Lung (tissue), 17 donors: ENCODE measurements at places on chromosomes 2 and 18.

DNA sequence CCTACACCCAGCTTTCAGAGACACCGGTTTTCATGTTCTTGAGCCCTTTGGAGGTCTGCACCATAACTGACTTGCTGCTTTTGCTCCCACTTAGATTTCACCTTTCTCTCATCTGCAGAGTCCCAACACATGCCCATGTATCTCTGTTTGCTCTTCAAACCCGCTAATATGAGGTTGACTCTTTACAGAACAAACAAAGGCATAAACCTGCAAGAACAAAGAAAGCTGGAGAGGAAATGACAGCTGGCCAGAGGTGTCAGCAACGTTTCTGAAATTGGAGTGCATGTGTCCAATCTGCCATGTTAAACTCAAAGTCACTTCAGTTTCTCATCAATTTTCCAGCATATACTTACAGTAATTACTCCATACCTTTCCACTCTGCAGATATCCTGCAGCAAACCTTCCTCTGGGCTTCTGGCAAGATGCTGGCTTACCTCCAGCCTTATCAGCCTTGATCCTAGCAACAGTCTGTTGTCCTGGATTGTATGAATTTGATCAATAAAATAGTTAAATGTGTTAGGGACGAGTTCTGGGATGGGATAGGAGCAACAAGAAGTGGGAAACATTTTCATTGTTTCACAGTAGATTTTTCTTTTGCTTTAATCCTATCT, 157.4 kb downstream of the FHOD3 start:
- no peak for DNase-seq

DNA sequence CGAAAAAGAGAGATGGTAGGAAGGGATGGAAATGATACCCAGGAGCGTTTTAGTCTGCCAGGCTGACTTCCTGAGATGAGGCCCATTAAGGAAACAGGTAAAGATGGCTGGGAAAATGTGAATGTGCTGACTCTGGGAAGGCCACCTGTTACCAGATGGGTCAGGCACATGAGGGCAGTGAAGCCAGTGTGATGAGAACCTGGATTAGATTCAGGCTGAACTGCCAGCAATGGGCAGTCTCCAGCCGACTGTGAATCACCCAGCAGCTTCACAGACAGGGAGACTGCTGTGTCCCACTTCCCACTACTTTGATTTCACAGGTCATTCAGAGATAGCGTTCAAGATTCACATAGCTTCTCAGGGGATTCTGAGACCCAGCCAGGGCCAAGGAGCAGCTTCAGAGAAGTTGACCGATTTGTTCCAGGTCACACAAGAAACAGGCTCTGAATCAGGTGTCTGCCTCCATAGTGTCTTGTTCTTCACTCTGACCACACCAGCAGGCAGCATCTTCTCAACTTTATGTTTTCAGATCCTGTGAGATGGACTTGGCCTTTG, 26.4 kb downstream of the CAPN13 start:
- no peak for DNase-seq

- no peak for DNase-seq
Observed at GRCh38 chr2:23127465-23127864, 257.5 kb upstream of the KLHL29 start.

DNA sequence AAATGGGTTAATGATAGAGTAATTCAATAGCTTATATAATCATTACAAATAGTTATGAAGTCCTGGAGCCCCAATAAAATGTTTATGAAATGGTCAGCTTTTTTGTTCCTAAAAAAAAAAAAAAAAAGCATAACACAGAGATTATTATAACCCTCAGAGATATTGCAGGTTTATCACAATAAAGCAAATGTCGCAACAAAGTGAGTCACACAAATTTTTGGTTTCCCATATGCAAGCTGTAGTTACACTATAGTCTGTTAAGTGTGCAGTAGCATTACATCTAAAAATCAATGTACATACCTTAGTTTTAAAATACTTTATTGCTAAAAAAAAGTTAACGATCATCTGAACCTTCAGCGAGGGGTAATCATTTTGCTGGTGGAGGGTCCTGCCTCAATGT, 20.0 kb downstream of the WDFY1 start:
- no peak for DNase-seq

DNA sequence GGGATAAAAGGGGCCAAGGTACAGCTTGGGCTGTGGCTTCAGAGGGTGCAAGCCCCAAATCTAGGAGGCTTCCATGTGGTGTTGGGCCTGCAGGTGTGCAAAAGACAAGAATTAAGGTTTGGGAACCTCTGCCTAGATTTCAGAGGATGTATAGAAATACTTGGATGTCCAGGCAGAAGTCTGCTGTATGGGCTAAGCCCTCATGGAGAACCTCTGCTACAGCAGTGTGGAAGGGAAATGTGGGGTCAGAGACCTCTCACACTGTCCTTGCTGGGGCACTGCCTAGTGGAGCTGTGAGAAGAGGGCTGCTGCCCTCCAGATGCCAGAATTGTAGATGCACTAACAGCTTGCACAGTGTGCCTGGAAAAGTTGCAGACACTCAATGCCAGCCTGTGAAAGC, 880.6 kb upstream of the ID2 start:
- DNase-seq = no peak

- peak; percentile 85 for DNase-seq
Observed at GRCh38 chr18:12278741-12279682, 24.9 kb downstream of the CIDEA start.

DNA sequence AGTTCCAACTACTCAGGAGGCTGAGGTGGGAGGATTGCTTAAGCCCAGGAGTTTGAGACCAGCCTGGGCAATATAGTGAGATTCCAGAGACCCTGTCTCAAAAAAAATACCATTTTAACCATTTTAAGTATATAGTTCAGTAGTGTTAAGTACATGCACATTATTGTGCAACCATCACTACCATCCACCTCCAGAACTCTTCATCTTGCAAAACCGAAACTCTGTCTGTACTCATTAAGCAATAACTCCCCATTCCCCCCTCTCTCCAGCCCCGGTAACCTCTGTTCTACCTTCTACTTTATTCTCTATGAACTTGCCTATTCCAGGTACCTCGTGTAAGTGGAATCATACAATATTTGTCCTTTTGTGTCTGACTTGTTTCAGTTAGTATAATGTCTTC, 86.4 kb downstream of the GFPT1 start:
- no peak for DNase-seq

DNA sequence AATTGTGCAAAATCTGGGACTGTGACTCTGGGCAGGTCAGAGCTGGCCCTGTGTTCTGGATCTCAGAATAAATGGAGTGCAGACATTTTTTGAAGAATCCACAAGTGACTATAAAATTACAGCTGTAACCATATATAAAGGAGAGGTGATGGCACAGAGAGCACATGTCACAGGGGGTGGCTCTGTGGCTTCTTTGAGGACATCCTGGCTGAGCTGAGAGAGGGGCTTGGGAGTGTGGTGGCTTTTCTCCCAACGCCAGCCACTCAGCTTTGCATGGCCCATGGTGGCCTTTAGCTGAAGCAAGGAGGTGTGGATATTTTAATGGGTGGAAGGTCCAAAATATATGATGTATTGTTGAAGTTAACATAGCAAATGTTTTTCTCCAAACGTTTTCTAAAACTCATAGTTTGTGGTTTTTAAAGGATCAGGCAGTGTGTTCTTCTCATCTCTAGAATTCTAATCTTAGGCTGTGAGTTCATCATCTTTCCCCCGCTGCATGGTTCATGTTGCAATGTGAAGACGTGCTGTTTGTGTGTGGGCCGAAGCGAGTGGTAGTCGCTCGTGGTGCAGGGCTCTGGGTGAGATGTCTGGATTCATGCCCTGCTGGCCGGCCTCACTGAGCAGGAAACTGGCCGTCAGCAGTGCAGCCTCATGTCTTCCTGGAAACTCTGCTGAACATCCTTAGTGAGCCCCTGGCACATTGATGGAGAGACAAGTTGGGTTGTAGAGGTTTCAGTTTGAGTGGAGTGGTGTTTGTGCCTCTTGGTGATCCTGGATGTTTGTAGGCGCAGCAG, 109.9 kb downstream of the ZNF236 start:
- DNase-seq = peak; percentile 92

DNA sequence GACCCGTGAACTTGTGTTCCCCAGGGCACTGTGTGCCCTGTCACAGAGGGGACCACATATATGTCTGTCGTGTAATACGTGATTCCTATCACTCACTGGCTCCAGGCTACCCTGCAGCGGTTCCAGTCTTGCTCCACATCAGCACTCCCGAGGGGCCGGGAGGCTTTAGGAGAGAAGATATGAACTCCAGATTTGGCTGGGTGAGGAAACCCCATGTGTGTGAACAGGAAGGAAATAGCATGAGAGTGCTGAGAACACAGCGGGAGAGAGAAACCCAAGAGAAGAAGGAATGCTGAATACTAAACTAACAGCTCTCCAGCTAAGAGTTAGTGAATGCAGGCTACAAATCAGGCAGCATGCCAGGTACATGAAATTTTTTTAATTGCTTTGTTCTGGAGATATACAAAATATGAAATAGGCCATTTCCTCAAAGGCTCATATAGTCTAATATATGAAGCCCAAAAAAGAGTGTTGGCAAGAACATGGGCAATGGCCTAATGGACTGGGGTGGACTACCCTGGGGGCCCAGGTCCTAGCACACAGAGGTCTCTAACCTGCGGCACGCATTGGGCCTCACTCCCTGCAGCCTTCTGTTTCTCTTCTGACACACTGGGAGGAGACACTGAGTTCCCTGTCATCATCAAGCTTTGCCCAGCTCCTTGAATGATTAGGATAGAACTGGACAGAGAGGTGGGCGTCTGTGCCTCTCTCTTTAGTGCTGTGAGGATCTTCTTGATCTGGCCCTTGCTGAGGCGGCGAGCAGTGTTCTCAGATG, 372.8 kb upstream of the RAB6C start:
- DNase-seq = no peak

GRCh38 chr2:202237787-202238233, 587 bp downstream of the SUMO1 start:
- peak; percentile 55 for DNase-seq

- DNase-seq = no peak
Observed at GRCh38 chr2:222470802-222471468, 46.6 kb downstream of the SGPP2 start.

- no peak for DNase-seq
Observed at GRCh38 chr18:54023471-54023870, 201.0 kb downstream of the MBD2 start.

DNA sequence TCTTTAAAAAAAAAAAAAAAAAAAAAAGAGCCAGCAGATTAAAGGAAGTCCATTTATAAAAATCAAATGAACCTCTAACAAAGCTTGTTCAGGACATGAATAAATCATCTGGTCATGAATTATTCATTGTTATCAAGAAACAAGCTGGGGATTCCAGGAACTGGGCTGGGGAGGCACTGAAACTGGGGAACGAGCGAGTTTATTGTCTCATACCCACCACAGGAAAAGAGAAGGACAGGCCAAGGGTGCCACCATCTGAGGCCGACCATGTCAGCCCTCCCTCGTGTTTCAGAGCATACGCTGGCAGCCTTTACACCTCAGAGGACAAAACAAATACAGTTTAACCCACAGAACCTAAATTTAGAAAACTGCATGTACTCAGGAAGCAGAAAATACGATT, 164.2 kb downstream of the VWC2L start:
- DNase-seq = no peak

- DNase-seq = no peak
Observed at GRCh38 chr2:191907091-191907490, 60.2 kb upstream of the CAVIN2 start.

DNA sequence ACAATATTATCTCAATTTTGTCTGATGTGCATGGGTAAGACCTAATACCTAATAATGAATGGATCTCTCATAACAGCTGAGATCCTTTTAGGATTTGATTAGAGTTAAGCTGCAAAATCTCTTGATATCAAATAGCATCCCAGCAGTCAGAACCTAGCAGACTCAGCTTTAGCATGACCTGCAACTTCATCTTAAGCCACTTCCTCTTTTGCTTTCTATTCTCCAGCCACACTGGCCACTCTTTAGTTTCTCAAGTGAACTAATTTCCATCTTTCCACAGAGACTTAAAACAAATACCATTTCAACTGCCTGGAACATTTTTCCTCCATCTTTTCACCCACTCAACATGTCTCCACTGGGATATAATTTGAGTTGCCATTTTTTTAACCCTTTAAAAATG, 1251.6 kb upstream of the ZEB2 start:
- DNase-seq = no peak

- DNase-seq = no peak
Observed at GRCh38 chr2:103887625-103888024, 966.3 kb upstream of the POU3F3 start.

GRCh38 chr18:11661430-11661829, 27.6 kb upstream of the GNAL start:
- DNase-seq = no peak

DNA sequence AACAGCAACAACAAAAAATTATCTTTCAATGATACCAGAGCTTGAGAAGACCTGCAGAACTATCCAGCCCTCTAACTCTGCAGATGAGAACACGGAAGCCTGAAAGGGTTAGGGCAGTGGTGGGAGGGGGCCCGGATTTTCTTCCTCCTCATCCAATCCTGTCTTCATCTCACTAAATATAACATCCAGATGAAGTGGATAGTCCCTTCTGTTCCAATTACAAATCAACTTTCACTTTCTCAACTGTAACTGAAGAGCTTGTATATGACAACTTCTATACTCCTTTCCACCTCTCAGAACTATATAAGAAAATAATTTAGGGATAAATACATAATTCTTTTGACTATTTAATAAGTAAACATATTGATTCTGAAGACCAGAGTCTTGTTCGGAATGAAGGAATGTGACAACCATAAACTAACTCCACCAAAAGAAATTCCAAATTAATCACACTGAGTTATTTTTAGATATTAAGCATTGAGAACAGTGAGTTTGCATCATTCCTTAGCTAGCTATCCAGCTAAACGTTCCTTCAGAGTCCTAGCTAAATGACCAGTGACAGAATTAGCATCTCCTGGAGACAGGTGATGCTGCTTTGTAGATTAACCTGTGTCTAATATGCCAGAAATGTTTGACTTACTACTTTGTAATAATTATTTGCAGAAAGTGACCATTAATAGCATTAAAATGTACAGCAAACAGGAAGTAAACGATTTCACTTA, 32.7 kb downstream of the SFT2D3 start:
- DNase-seq = no peak

DNA sequence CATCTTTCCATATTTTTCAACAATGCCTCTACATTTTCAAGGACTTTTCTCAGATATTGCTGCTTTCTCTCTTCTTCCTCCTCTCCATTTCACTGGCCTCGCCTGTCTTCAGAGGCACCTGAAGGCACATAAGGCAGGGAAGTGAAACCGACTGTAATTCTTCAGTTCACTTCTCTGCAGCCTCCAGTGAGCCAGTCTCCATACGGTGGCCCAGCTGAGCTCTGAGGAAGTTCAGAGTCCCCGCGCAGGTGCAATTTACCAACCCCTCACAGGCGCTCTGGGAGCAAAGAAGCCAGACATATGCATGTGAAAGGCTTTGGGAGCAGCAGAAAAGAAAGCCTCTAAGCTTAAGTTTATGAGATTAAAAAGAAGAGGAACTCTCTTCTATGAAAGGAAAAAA, 12.4 kb downstream of the KLHL14 start:
- DNase-seq = no peak

- DNase-seq = no peak
Observed at GRCh38 chr18:37764541-37765288, 199.1 kb upstream of the CELF4 start.

DNA sequence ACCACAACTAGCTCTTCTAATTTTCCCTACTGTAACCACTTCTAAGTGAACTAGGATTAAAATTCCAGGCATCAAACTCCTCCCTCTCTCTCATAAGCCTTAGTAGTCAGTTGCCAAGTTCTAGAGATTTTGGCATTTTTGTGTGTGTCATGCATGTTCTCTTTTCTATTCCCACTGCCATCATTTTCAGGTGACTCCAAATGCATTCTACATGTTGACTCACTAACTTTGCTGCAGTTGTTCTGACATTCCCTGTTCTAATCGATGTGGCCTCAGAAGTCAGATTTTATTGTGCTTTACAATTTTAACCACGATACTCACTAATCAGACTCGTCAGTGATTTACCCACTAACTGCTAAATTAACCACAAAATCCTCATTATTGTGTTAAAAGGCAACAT, 13.3 kb downstream of the DSC1 start:
- DNase-seq = no peak
